ENCODE measurements at places on chromosomes 1 and 21. TPM values are rescaled to one million over a fixed set of nuclear protein-coding genes. Genes with fewer than 3 reads are reported as not detected.

GRCh38 chr1:16888860-16889816 is 6.6 kb upstream of the RNU1-2 start:
- DNase-seq, result peak; percentile 55

Gene NUP210L
- 0.14 TPM for polyA plus RNA-seq

Gene SYNJ1
- polyA plus RNA-seq, result 14.4 TPM

- no peak for DNase-seq
Observed at GRCh38 chr21:32878661-32879060, 107.1 kb upstream of the PAXBP1 start.

GRCh38 chr1:117877823-117878222 is 51.6 kb downstream of the GDAP2 start:
- DNase-seq, result no peak
